ENCODE measurements at places on chromosomes 5 and 9. TPM values are rescaled to one million over a fixed set of nuclear protein-coding genes. Genes with fewer than 3 reads are reported as not detected.

HCN1 gene
- not detected for total RNA-seq

IFNA2 gene
- total RNA-seq, result not detected

GBA2 gene
- total RNA-seq, result 31.0 TPM

CDO1 gene
- total RNA-seq, result 0.59 TPM

ZBED3 gene
- total RNA-seq, result 1.3 TPM

CDKN2A gene
- 27.9 TPM for total RNA-seq

QRFP gene
- total RNA-seq, result not detected

SLIT3 gene
- total RNA-seq, result 29.4 TPM

CCL21 gene
- total RNA-seq, result not detected

TMEM215 gene
- total RNA-seq, result not detected

ANKRD18B gene
- 35.6 TPM for total RNA-seq

GPR151 gene
- total RNA-seq, result not detected

UNC13B gene
- 43.7 TPM for total RNA-seq
